ENCODE measurements at places on chromosomes 7 and 10.

DNA sequence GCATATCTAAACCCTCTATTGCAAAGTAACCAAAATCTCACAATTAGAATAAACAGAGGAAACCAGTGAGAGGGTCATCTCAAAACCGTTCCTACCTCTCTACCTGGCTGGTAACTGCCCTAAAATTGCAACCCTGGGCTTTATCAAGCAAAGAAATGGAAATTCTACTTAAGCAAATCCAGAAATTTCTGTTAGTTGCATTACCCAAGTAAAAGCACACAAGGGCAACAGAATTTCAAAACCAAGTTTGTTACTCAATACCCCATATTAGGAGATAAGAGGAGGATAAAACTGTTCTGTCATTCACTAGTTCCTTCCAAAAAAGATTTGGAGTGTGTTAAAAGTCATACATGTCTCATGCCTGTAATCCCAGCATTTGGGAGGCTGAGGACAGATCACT lies 195.3 kb downstream of the FAM107B start:
- peak; percentile 37 for DNase-seq

DNA sequence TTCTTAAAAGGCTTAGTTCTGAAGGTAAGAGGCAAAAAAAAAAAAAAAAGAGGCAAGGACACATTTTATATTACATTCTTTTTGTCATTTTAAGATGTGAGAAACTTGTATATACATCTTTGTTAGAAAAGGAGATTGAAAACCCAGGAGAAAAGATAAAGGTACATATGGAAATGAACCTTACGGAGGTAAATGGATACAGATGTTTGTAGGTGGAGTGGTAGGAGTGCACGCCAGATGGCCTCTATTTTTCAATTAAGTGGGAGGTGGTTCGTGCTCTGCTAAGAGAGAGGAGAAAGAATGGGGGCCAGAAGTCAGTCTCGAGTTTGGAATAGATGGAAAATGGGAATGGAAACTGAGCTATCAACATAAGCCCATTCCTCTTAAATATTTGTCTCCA lies 622.5 kb upstream of the GHITM start:
- no peak for DNase-seq

DNA sequence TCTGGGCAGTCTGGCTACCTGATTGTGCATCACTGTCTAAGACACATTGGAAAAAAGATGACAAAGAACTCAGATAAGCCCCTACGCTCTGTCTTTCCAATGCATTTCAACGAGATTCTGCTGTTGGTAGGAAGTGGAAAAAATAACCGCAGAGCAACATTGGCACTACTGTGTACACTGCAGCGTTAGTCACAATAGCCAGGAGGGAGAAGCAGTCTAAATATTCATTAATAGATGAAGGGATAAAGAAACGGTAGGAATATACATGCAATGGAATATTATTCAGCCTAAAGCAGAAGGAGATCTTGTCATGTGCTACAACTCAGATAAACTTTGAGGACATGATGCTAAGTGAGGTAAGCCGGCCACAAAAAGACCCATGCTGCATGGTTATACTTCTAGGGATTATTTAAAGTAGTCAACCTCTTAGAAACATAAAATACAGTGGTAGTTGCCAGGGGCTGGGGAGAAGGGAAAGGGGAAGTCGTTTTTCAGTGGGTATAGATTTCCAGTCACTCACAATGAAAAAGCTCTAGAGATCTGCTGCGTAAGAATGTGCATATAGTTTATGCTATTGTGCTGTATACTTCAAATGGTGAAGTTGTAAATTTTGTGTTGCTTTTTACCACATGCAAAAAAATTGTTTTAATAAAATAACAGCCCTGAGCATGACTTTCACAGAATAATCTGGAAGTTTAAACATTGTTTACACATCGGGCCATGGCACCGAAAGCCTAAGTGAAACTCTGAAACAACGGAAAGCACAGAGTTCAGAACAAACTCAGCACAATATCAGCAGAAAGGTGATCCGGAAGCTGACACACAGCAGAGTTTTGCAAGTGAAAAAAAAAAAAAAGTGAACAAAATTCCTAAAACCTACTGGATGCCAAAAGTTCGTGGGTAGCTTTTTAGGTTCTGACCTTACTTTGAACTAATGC lies 40.1 kb downstream of the ELMO1 start:
- DNase-seq: no peak

GRCh38 chr7:34220506-34221185 lies 315.3 kb downstream of the BMPER start:
- DNase-seq: no peak

DNA sequence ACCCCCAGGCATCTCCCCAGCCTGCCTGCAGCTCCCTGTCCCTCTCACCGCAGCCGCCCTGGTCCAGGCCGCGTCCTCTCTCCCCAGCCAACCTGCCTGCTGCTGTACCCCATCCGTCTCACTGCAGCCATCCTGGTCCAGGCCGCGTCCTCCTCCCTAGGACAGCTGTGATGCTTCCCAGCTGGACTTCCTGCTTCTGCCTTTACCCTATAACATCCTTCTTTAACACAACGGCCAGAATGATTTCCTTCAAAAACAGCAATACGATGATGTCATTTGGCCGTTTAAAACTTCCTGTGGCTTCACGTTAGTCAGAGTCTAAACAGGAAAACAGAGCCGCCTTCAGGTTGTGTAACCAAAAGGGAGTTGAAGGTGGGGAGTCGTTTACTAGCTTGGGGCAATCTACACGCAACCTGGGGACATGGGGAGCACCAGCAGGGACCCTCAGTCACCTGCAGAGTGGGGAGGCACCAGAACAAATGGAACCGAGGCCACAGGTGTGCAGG lies 32.2 kb upstream of the ZFAND2A start:
- peak; percentile 55 for DNase-seq

- peak; percentile 96 for DNase-seq
These were observed 7.3 kb downstream of the MAFK start for GRCh38 chr7:1537535-1538412.
